ENCODE measurements at places on chromosomes 1 and 21. TPM values are rescaled to one million over a fixed set of nuclear protein-coding genes. Genes with fewer than 3 reads are reported as not detected.
A peak's percentile ranks its signal among the peaks of the same experiment; 100 is the strongest.

The BNIPL gene
- 0.33 TPM for total RNA-seq

- no peak for DNase-seq
Observed at GRCh38 chr1:161379071-161379470, 11.4 kb upstream of the CFAP126 start.

The ADGRB2 gene
- total RNA-seq, result 0.17 TPM

The RHCE gene
- total RNA-seq, result 0.93 TPM

DNA sequence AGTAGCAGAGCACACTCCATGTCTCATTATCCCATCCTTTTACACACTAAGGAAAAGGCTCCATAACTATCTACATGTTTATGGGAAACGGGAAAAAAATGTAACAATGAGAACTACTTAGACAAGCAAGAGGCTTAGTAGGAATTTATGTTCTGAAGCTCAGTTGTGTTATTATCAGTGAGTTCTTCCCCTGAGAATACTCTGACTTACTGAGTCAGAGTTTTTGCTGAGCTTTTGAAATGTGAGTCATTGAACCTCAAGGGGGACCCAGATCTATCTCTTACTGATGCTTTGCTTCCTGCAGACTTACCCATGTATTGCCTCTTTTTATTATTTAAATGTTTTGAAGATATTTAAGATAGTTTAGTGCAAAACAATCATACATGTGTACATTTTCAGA lies 20.1 kb downstream of the CFHR5 start:
- DNase-seq, result no peak

The TCHH gene
- total RNA-seq, result 0.17 TPM

- no peak for DNase-seq
Observed at GRCh38 chr1:147820761-147821297, 60.4 kb upstream of the GJA5 start.

- peak; percentile 28 for DNase-seq
Observed at GRCh38 chr1:20871419-20871818, 84.3 kb upstream of the HP1BP3 start.

DNA sequence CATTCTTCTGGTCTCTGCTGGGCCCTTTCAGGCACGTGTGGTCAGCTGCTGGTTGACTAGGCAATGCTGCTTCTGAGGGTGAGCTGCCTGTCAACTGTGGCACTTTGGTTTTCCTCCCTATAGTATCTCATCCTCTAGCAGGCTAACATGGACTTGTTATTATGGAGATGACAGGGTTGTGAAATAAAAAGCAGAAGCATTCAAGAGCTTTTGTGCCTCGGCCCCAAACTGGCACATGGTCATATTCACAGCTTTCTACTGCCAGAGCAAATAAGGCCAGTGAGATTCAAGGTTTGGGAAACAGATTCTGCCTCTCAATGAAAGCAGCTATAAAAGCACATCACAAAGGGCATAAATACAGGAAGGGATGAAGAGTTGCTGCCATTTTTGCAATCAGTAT lies 1.6 kb upstream of the ZNF124 start:
- DNase-seq, result no peak

- no peak for DNase-seq
Observed at GRCh38 chr1:117341123-117341522, 26.1 kb upstream of the MAN1A2 start.

- DNase-seq, result no peak
Observed at GRCh38 chr1:184624626-184625025, 130.0 kb downstream of the EDEM3 start.

- no peak for DNase-seq
Observed at GRCh38 chr1:15469361-15469760, 6.5 kb upstream of the CELA2B start.

The TPTE gene
- not detected for total RNA-seq

DNA sequence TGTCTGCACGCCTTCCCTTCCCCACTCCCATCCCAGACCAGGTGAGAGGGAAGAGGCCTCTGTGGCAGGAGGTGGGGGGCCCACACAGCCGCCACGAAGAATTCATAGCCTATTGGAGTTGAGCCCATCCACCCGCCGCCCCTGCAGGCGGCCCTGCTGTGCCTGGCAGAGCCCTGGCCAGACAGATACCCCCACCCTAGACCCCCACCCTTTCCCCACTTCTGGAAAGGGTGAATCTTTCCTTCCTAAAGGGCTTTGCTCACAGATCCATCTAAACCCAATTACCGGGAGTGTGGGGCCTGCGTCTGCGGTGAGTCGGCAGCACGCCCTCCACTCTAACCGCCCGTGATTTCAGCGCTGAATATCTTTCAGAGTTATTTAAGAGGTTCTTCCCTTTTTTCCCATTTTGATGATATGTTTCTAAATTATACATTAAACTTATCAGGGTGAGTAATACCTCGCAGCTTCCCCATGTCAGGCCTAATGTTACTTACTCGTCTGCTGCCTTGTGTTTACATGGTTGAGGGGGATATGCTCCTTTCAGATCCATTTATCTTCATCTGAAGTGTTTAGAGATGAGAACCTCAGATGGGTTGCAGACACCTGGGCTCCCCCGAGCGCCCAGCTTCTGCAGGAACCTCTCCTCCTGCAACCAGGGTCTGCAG lies 183.9 kb upstream of the VAMP3 start:
- no peak for DNase-seq

DNA sequence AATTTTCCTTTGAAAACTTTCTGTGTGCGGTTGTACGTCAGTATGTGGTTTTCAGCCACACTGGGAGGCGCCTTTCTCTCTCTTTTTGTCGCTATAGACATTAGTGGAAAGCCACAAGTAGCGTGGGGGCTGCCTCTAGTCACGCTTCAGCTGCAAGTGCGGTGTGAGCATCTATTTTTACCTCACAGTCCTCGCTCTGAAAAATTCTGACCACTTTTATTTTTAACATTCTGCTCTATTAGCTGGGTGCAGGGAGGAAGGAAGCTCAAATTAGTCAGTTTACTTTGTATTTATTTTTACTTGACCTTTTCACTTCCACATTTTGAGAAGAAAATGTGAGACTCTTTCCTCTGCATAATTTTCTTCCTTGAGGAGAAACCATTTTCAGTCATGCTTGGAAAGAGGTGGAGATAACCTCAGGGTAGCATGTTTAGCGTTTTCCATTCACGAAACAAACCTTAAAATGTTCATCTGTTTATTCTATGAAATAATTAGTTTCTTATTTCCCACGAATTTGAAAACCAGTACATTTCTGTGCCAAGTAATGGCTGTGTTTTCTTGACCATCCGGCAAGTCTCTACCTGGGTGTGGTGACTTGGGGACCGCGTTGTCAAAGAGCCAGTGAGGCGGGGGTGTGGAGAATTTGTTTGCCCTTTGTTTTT lies 35.6 kb downstream of the ADARB1 start:
- peak; percentile 61 for DNase-seq

DNA sequence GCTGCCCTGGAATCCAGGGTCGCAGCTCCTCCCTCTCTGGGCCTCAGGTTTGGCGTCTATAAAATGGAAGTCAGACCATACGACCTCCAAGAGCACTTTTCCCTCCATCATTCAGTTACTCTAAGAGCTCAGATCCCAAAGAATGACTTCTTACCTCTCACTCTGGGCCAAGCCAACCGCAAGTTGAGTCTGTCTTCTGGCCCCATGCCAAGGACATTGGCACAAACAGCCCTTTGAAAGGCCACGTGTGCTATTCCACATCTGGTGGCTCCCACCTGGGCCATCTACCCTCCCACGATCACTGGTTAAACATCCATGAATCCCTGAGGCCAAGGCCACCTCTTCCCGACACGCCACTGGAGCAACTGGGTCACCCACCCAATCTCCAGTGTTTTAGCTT lies 12.4 kb downstream of the SLC2A7 start:
- DNase-seq, result no peak

DNA sequence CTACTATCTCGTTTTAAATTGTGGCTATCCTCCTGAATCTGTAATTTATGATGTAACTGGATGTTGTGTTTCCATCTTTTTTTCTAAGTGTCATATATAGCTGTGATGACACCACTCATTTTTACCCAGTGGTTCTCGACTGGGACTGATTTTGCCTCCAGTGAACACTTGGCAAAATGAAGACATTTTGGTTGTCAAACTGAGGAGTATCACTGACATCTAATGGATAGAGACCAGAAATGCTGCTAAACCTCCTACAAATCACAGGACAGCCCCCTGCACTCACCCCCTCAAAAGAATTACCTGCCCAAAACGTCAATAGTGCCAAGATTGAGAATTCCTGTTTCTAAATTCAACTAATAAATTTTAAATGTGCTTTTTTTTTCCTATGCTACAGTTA lies 1.9 kb downstream of the TRMT13 start:
- peak; percentile 18 for DNase-seq

The FAM72C gene
- 1.7 TPM for total RNA-seq

GRCh38 chr1:55716610-55717009 lies 501.4 kb upstream of the USP24 start:
- no peak for DNase-seq

DNA sequence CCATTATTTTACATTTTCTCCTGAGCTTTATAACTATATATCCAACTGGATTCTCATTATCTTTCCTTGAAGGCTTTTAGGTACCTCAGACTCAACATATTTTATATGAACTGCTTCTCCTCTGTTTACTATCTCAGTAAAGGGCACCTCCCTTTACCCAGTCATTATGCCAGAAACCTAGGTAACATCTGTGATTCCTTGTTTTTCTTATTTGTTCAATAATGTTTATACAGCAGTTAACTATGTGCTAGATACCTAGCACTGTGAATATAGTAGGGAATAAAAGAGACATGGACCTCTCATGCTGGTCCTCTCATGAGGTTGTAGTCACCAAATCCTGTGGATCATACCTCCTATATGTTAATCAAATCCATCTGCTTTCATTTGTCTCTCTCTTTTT lies 25.6 kb downstream of the PPP1R12B start:
- no peak for DNase-seq

GRCh38 chr1:38085666-38086330 lies 39.2 kb upstream of the POU3F1 start:
- no peak for DNase-seq

DNA sequence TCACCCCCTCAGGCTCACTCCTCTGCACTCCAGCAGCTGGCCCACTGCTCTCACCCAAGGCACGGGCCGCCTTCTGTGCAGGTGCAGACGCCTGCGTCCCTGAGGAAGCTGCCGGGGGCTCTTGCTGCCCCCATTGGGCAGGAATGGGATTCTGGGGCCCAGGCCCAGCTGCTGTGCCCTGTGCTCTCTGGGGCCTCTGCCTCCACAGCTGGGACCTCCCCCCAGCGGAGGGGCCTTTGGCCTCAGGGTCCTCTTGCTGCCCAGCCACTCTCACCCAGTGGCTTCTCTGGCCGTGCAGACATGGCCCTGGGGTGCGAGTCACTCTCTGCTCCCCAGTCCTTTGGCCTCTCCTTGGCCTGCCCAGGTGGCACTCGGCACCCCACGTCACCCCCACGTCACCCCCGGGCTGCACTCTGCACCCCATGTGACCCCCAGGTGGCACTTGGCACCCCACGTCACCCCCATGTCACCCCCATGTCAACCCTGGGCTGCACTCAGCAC lies 19.1 kb upstream of the LRRC3 start:
- DNase-seq, result no peak

The CDCA8 gene
- total RNA-seq, result 3.7 TPM

DNA sequence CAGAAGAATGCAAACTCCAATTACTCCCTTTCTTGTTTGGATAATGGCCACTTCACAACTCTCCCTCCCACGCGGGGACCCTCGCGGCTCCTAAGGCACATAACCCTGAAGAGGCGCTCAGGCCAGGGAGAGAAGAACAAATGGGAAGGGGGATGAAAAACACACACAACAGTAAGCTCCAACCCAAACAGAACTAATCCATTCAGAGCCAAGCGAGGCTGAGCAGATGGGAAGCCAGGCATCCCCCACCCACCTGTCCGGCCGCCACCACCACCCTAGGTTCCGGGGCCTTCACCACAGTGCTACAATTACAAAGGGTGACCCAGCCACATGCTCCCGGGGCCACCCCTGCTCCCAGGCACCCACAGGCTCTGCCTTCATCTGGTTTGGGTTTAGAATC lies 101.5 kb downstream of the MRPL37 start:
- DNase-seq, result no peak

- DNase-seq, result no peak
Observed at GRCh38 chr1:102628109-102628613, 480.2 kb downstream of the COL11A1 start.

GRCh38 chr1:177354247-177354646 lies 183.5 kb downstream of the BRINP2 start:
- DNase-seq, result no peak

DNA sequence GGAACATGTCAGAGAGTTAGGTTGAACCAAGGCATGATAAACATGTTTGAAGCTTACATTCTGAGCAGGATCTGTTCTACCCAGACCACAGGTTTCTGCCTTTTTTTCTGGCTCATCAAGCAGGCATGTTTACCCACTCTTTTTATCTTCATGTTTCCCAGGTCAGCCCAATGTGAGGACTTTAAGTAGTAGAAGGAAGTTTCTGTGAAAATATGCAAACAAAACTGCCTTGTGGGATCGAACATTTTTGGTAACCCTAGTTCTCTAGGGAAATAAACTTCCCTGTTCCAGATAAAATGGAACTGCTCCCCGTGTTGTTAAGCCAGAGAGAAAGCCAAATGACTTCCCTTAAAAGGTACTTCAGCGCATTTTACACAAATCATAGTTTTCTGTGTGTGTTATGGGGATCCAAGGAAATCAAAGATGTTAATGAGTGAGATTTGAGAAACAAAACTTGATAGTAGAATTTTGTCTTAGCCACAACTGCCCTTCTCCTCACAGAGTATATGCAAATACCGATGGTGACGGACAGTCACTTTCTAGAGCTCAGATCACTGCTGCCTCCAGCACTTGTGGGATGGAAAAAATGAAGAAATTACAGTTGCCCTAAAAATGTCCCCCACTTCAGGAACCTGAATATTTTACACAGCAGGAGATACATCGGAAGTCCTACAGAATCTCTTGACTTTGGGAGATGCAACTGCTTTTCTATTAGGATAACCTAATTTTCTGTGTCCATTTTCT lies 765 bp upstream of the HIPK1 start:
- DNase-seq, result peak; percentile 21
